A549 (cell line): ENCODE measurements at places on chromosomes 12 and 14. TPM values are rescaled to one million over a fixed set of nuclear protein-coding genes. Genes with fewer than 3 reads are reported as not detected.

DNA sequence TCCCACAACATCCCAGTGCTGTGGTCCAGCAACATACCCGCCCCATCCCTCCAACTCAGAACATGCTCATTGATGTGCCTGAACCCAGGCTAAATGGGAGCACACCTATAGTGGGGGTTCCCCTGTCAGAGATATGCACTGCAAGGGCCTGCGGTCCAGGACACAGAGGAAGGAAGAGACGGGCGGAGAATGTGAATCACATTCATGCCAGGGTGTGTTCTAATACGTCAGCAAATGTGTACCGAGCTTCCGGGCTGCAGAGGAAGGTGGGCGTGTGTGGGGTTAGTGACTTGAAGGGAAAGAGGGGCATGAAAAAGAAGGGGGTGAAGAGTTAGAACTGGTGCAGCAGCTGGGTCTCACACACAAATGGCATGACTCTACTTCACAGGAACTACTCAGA lies 83.7 kb downstream of the DPF3 start:
- no peak for DNase-seq

DNA sequence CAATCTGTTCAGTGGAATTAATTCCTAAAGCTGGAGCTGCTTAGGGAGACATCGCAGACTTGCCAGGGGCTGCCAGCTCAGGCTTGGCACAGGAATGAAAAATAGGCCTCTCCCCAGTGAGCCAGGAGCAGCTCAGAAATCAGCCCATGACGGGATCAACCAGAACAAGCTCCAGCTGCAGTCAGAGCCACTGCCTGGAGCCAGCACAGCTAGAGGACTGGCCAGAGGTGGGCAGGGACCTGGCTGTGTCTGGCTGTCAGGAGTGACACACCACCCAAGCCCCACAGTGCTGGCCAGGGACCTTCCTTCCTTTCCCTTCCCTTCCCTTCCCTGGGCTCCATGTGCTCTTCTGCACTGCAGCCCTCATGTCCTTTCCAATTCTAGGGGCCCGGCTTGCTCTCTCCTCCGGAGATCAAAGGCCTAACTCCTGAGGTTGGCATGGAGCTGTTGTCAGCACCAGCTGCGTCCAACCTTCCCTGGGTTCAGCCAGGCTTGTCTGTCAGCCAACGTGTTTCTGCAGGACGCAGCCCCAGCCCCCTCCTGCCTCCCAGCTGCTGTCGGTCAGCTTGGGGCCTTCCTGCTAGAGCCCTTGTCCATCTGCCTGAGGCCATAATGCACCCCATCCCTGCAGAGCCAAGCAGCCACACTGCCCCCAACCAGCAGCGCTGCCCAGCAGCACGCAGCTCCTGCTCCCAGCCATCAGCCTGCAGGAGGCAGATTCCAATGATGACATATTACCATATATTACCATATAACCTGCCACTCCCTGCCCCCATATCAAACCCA lies 149.3 kb downstream of the CALM1 start:
- no peak for DNase-seq

GRCh38 chr12:120887253-120888043 lies 16.7 kb downstream of the SPPL3 start:
- DNase-seq, result no peak

- no peak for DNase-seq
Measured at GRCh38 chr14:84129007-84129406, 1400.9 kb upstream of the FLRT2 start.

DNA sequence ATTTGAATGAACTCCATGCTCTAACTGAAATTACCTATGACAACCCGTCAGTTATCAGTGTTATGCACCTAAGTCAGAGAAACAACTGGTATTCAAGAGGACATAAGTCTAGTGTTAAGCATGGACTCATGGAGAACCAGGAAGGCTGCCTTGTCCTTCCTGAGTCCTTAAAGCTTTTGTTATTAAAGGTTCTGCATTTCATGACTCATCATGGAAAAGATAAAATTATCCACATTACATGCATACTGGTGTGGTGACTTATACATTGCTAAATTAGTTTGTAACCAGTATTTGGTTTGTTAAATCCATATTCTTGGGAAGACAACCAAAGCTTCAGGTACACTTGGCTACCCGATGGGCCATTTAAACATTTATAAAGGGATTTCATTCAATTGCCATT lies 6.5 kb upstream of the OR4E1 start:
- no peak for DNase-seq

The OR4E2 gene
- polyA plus RNA-seq, result not detected in 3 replicates

The RAD9B gene
- 0.18 to 0.25 TPM (median 0.21 TPM) in 3 replicates for polyA plus RNA-seq

The HOXC9 gene
- polyA plus RNA-seq, result 5.7 to 6.6 TPM (median 6.2 TPM) in 3 replicates

The MYH6 gene
- not detected in 3 replicates for polyA plus RNA-seq
